ENCODE measurements at places on chromosomes 13 and 19.

DNA sequence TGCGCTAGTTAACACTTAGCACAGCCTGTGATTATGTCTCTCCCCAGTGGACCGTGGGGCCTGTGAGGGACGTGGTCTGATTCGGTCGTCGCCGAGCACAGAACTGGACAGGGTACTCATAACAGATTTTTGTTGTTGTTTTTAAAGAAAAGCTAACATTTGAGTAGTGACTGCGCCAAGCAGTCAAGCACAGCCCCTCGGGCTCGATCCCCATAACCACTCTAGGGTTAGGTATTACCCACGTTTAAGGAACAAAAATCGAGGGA is 805 bp upstream of the PTOV1 start:
- DNase-seq: no peak

- DNase-seq: no peak
These were observed at the start of gene SPACA6 for GRCh38 chr19:51693260-51693659. TSS of gene SPACA6 (plus strand) at chr19:51693330. CDS start at chr19:51693527, 197 bp downstream.

GRCh38 chr13:21020176-21020575 is 41.2 kb downstream of the LATS2 start:
- DNase-seq: no peak

DNA sequence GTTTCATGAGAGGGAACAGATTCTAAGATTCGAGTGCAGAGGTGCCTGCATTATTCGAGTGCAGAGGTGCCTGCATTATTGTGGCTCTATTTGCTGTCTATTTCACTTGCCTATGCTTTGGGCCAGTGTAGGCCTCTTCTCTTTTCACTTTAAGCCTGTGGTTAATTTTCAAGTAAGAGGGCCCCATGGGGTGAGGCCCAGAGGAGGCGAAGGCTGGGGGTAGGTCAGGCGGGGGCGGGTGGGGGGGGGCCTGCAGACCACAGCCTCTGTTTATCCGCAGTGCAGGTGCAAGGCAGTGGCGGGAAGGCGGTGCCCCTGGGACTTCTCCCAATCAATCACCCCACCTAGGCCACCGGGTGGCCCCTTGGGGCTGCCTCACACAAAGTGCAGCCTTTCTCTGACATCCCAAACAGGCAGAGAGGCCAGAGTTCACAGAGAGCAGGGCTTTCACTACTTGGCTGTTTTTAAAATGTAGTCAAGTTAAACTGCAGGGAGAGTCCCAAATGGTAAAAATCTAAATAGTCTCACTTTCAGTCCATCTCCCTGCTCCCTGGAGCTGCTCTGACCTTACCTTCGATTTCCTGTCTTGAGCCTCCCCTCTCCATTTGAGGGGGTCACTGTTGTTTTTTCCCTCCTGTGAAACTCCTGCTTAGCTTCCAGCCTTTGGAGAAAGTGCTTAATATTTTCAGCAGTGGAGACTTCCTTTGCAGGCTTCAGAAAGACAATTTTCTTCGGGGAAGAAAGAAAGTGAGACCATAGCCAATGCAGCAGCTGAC is 249.0 kb downstream of the DLEU7 start:
- no peak for DNase-seq

- peak; percentile 60 for DNase-seq
These were observed 1.9 kb downstream of the MRPS12 start for GRCh38 chr19:38932425-38933179.

- no peak for DNase-seq
These were observed 8.4 kb downstream of the PEX11G start for GRCh38 chr19:7480222-7480969.

- no peak for DNase-seq
These were observed 42.4 kb downstream of the TMEM255B start for GRCh38 chr13:113801289-113801961.

- no peak for DNase-seq
These were observed 10.6 kb downstream of the ERFL start for GRCh38 chr19:41917676-41918075.

DNA sequence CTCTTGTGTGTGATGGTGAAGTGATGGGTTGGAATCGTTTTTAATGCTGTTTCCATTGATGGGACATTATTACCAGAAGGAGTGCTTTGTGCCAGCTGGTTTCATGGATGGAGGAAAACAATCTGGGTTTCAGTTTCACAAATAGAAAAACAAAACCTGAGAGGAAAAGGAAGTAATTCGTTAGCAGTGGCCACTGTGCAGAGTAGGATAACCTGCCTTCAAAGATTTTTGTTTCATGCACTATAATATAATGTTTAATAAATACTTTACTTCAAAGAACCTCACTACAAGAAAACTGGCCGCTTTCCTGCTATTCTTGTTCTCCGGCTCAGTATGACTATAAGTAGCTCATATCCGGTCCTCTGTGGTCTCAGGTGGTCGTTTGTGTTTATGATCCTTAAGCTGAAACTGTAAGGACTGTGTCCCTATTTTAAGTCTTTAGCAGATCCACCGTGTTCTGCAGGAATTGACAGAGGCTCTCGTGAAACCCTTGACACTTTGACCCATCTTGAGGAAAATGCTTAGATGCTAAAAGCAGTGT is 104.7 kb downstream of the GGACT start:
- no peak for DNase-seq

GRCh38 chr13:112752711-112753541 is 63.1 kb downstream of the ATP11A start:
- no peak for DNase-seq

DNA sequence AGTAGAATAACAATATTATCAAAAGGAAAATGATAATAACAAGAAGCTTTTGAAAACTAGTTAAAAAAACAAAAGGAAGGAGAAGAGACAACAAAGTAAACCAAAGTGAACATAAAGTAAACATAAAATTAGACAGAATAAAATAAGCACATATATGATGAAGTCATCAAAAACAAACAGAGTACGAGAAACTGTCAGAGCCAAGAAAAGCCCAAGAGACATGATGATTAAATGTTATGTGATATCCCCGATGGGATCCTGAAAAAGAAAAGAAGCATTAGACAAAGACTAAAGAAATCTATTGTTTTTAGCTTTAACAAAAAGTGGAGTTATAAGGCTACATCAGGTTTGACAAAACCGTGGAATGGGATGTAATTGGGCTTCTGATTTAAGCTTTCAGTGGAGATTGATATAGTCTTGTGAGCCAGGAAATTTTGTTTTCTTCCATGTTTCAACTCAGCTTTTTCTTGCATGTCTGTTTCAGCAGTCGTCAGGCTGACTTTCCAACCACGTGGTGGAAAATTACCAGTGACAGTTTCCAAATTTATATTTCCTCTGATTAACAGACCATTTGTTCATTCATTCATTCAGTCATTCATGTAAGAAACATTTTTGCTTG is 64.9 kb downstream of the KL start:
- DNase-seq: no peak

GRCh38 chr19:7743425-7743841 is 3.9 kb downstream of the CD209 start:
- no peak for DNase-seq

GRCh38 chr13:45368571-45368970 is 27.6 kb upstream of the TPT1 start:
- DNase-seq: no peak

- no peak for DNase-seq
These were observed 53.0 kb upstream of the TPM4 start for GRCh38 chr19:16023146-16023915.

- DNase-seq: no peak
These were observed 159.9 kb downstream of the KATNAL1 start for GRCh38 chr13:30147421-30147820.

DNA sequence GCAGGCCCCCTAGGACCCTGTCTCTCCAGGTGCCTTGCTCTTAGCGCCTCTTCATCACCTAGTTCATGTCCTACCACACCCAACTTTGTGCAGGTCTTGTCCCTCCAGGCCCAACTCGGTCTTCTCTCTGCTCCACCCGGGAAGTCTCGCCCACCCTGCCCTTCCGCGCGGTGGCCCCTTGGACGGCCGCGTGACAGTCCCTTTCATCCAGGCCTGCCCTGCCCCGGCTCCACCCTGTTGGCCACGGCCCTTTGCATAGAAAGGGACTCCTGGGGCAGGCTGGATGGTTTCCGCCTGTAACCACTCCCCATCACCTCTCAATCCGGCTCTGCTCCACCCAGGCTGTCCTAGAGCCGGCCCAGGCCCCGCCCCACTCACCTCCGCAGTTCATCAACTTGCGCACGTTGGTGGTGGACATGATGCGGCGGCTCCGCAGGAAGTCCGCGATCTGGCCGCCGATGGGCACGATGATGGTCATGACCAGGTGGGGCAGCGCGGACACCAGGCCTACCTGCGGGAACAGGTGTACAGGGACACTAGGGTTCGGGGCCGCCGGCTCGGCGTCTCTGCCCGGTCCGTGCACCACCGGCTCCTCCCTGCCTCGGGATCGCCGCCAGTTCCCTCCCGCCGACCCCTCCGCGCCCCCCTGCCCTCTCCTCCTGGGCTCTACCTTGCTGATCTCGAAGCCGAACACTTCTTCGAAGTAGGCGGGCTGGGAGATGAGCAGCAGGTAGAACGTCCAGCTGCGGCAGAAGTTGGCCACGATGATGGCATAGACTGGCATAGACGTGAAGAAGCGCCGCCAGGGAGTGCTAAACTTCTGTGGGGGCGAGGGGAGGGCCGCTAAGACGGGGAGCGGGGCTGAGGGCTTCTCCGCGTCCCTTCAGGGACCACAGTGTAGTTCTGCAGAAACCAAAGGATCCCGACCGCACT is 7.2 kb downstream of the GFY start:
- DNase-seq: no peak

DNA sequence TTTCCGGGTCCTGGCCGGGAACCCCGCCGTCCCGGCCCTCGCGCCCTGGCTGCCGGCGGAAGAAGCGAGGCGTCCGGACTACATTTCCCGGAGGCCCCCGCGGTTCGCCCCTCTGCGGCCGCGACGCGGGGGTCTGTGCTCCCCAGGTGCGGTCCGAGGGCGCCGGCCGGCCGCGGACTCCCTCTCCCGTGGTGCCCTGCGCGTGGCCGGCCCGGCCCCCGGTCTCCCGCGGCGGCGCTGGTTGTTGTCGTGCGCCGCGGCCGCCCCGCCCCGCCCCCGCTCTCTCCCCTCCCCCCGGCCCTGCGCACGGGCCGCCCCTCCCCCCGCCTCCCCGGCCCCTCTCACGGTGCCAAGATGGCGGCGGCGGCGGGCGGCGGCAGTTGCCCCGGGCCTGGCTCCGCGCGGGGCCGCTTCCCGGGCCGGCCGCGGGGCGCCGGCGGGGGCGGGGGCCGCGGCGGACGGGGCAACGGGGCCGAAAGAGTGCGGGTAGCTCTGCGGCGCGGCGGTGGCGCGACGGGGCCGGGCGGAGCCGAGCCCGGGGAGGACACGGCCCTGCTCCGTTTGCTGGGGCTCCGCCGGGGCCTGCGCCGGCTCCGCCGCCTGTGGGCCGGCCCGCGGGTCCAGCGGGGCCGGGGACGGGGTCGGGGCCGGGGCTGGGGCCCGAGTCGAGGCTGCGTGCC is at the start of gene KMT2B:
Gene KMT2B (plus strand): TSS at position 339 of the 680 bp plus-strand sequence. CDS start 16 bp downstream, at position 355.
- peak; percentile 97 for DNase-seq

- DNase-seq: peak; percentile 94
These were observed 469.9 kb downstream of the GPC5 start for GRCh38 chr13:91868351-91868750.

DNA sequence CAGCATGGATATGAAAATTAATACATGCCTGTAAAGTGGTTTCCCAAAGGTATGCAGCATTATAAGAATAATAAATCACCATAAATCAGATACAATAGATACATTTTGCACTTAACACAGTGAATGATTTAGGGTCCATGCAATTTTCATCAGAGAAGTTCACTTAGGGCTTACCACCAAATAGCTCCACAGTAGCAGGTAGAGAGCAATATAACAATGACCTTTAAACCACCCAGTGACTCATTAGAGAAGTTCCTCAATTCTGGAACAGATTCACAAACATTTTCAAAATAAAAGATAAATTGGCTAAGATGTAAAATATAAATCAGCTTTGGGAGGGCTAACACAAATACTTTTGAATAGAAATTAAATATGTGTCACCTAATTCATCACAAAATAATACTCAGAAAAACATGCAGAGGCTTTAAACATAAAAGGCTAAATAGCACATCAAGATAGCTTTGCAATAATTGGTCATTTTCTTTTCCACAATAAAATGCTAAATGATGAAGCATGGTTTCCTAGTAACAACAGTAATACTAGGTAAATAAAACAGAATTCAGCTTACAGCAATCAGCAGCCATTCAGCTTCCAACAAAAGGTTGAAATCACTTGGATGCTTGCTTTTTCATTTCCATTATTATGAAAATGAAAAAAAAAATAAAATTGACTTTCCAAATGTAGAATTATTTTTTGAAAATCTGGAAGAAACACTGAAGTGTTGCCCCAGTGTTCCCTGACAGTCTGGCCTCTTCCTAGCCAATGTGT is 84.3 kb upstream of the NBEA start:
- no peak for DNase-seq

DNA sequence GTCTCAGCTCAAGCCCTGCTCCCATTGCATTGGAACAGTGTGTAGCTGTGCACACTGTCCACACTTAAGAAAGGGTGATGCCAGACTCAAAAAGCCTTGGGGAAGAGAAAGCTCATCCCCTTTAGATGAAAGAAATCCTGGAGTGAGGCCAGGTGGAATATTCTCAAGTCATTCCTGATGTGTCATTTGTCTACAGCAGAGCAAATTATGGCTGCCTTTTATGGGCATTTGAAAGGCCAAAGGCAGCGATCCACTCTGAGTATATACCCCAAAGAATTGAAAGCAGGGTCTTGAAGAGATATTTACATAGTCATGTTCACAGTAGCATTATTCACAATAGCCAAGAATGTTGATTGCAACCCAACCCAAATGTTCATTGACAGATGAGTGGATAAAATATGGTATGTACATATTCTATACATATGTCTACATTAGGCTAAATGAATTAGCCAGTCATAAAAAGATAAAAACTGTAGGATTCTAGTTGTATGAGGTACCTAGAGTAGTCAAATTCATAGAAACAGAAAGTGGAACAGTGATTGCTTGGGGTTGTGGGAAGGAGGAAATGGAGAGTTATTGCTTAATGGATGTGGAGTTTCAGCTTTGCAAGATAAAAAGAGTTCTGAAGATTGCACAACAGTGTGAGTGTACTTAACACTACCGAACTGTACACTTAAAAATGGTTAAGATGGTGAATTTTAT is 214.9 kb downstream of the KCNRG start:
- DNase-seq: no peak

- no peak for DNase-seq
These were observed 3.0 kb downstream of the HOOK2 start for GRCh38 chr19:12772323-12772722.

DNA sequence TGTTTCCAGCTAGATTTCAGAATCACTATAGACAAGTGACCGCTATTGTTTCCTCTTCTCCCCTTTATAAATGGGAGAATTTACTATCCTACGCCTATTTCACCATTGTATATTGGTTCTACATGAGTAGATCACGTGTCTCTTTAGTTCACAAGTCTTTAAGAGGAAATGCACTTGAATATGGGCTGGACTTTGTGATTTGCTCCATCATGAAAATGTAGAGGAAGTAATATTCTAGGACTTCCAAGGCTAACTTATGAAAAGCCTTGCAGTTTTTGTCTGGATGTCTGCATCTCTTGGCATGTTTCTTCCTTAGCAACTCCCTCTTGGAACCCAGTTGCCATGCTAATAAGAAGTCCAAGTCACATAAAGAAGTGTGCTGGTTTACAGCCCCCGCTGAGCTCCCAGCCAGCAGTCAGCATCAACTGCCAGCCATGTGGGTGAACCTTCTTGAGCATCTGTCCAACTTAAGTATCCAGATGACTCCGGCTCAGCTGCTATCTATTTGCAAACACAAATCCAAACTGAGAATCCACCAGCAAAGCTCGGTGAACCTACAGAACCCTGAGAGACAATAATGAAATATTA is 4.8 kb upstream of the FBXL3 start:
- DNase-seq: peak; percentile 9
